Activated CD8-positive, alpha-beta T cell treated with anti-CD3 and anti-CD28 coated beads, Interleukin-2, amount 10 ng/mL, durations not matched to agents 7 days and 5 days (primary cell): ENCODE measurements at places on chromosomes 16 and 17. TPM values are rescaled to one million over a fixed set of nuclear protein-coding genes. Genes with fewer than 3 reads are reported as not detected.

DNA sequence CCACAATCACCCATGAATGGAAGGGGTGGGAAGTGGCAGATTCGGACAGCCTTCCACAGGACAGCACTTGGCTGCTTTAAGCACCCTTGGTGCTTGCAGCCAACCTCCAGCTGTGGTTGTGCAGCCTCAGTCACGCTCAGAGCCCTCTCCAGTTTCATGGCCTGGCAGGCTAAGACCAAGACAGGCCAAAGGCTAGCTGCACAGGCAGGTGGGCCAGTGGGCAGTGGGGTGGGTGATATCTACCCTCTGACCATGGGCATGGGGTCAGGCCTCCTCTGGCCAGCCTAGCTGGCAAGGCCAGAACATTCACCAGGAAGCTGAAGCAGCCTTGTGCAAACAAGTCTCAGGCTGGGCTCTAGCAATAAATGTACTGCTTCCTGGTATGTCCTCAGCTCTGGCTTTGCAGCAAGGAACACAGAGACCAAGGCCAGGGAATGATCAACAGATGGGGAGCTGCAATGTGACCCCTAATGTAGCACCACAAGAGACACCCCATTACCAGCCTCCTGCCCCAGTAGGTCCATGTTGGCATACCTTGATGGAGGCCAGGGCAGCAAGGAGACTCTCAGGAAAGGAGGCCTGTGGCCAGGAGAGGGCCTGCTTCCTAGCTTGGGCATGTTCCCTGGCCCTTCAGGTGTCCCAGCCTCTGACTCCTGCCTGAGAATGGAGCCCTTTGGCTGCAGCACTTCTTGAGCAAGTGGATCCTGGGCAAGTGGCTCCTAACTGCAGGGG is 20.9 kb downstream of the HSD11B2 start:
- no peak for DNase-seq

DNA sequence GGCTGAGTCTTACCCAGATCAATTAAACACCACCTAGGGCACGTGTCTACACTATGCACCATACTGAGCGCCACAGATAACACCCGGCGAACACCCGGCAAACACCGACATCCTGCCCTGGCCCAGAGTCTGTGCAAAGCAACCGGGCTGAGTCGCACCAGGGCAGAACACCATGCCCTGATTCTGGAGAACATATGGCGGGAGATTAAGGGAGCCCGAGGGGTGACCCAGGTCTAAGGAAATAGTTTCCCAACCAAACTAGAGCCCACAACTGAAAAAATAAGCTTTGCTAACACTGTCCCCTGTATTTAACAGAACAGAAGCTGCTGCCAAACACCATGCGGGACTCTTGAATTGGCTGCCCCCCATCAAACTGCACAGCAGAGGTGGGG is 22.1 kb downstream of the MYO18A start:
- DNase-seq: no peak

GRCh38 chr16:56424791-56425438 is 430 bp downstream of the AMFR start:
- peak; percentile 32 for DNase-seq

- peak; percentile 89 for DNase-seq
Observed at GRCh38 chr16:67013823-67014633, 14.9 kb upstream of the CBFB start.

DNA sequence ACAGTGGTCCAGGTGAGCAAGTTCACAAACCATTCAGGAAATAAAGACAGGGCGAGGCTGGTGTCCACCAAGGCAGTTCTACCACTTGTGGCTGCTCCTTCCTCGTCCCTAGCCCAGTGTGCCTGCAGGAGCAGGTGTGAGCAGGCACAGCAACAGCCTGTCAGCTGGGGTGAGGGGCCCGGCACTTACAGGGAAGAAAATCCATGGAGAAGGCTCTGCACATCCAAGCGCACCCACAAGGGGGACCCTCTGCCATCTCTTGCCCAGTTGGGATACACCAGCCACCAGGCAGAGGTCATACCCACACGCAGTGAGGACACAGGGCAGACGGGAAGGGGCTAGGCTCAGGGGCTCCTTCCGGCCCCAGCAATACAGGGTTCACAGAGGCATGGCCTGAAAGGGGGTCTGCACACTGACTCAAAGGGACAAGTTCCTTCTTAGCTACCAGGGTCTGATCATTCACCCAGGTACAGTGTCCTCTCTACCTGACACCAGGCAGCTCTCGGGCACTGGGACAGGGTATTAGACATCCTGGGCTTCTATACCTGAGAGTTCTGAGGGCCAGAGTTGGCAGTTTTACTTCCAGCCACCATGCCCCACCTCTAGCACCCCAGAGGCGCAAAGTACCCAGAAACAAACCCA is 27.0 kb downstream of the CDIP1 start:
- no peak for DNase-seq

Gene CLEC18B
- 0.76 TPM for total RNA-seq

Gene CETP
- not detected for total RNA-seq

GRCh38 chr16:85386467-85387170 is 226.5 kb upstream of the GSE1 start:
- DNase-seq: no peak

DNA sequence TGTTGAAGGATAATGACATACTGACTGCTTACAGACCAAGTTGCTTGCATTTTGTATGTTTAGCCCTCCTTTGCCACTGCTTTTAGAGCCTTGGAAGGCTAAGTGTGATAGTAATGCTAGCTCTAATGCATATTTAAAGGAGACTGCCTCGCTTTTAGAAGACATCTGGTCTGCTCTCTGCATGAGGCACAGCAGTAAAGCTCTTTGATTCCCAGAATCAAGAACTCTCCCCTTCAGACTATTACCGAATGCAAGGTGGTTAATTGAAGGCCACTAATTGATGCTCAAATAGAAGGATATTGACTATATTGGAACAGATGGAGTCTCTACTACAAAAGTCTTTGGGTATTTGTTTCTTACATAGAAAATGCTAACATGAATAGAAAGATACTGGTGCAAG is 19.1 kb downstream of the CAPNS2 start:
- DNase-seq: no peak

DNA sequence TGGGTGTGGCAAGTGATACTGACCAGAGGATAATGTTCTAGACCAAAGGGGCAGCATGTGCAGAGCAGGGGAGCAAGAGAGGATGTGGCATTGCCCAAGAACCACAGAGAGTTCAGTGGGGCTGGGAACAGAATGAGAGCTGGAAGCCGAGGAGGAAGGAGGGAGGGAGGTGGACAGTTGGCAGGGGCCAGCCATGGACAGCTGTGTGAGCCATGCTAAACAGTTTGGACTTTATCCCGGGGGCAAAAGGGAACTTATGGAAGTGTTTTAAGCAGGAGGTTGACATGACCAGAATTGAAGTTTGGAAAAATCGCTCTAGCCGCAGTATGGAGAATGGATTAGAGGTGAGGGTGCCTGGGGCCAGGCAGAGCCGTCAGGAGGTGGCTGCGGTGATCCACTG is 29.4 kb upstream of the TMEM132E start:
- DNase-seq: no peak

DNA sequence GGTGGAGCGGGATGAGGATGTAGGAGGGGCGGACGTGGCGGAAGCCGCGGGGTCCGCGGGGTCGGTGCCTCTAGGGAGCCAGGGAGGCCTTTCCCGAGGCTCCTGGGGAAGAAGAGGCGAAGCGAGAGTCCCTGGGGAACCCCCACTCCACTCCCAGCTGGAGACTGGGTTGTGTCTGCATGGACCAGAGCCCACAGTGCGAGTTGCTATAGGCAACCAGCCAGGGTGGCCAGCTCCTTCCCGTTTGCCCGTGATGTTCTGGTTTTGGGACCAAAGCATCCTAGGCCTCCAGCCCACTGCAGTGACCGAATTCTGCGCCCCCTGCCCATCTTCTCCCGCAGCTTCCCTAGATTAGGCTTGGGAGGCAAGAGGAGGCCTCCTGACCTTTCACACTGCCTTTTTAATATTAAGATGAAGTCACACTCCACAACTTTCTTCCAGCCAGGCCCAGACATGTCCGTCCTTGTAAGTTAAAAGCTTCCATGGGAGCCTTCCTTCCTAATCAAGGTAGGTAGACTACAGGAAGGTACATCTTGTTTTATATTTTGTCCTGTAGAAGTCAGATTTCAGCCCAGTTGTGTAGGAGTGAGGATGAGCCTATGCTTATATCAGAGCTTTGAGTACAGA is 469 bp downstream of the AMZ2 start:
- DNase-seq: no peak

DNA sequence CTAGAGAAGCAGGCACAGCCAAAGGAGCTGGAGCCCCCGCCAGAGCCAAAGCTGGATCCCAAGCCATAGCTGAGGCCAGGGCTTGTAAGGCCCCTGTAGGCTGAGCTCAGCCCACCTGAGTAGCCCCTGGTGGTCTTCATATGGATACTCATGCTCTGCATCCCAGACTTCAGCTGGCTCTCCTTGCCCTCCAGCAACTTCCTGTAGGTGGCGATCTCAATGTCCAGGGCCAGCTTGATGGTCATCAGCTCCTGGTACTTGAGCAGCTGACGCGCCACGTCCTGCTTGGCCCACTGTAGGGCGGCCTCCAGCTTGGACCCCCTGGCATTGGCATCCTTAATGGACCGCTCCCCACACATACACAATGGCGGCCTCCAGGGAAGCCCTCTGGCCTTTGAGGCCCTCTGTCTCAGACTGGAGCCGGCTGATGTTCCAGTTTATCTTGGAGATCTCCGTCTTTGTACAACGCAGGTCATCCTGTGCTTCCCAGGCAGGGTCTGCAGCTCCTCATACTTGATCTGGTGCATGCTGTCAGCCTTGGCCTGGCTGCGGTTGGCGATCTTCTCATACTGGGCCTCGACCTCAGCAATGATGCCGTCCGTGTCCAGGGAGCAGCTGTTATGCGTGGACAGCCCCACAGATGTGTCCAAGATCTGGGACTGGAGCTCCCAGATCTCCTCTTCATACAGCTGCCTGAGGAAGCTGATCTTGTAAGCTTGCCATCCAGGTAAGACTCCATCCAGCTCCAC is 28.9 kb downstream of the IKZF3 start:
- DNase-seq: no peak

GRCh38 chr16:49832177-49832576 is 23.7 kb downstream of the ZNF423 start:
- no peak for DNase-seq

DNA sequence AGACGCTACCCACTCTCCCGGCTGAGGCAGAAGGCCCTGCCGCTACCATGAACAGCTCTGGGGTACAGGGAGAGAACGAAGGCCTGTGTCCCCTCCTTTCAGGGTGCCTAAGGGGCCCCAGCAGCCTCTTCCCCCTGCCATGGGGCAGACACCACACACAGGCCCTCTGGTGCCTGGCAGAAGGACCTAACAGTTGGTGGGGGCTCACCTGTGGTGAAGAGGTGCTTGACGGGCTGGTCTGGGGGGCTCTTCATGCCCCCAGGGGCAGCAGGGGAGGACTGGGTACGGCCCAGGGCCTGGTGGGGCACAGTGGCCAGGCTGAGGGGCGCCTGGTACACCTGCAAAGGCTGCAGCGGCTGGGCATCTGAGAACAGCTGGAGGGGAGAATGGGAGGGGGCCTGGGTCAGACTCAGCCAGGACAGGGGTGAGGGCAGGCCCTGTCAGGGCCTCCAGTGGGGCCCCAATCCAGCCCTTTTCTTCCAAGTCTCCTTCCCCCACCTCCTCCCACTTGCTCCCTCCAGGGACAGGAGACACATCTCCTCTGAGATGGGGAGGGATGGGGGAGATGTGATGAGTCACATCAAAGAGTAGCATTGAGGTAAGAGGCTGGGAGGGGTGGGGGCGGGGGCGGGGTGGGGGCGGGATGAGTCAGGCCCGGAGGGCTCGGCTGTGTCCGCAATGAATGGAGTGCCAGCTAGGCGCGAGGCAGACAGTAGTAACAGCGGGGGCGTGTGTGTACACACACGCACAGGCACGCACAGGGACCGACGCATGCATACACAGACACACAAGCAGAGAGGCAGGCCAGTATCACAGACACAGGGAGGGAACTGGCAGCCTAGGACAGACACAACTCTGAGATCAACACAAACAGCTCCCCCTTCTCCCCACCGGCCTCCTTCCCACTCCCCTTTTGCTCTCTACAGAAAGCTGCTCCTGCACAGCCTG is 16.1 kb downstream of the G6PC3 start:
- DNase-seq: peak; percentile 29

Gene KCNJ16
- total RNA-seq: not detected

DNA sequence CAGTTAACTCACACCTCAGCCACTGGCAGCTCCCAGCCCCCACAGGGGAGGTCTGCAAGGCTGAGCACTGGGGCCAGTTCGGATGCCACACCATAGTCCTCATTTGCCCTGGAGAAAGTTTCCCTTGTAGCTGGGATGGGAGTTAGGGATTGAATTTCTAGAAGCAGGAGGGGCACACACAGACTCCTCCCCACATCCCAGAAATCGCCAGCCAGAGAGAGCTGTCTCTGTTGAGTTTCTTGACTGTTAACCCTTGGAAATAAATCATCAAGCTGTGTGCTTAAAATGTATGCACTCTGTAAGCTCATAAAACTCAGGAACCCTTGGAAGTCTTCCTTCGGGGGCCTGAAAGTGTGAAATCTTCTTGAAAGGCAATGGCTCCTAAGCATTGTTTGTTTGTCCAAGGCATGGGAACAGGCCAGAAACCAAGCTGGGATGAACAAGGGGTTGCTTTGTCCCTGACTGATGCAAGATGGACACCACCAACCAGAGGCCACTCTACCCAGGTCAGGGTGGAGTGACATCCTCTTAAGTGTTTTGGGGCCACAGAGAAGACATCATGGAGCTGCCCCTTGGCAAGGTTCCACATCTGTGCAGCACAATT is 394 bp upstream of the PRM3 start:
- no peak for DNase-seq

- DNase-seq: no peak
Observed at GRCh38 chr17:32813021-32813420, 63.9 kb downstream of the MYO1D start.

Gene NOTUM
- 0.42 TPM for total RNA-seq

DNA sequence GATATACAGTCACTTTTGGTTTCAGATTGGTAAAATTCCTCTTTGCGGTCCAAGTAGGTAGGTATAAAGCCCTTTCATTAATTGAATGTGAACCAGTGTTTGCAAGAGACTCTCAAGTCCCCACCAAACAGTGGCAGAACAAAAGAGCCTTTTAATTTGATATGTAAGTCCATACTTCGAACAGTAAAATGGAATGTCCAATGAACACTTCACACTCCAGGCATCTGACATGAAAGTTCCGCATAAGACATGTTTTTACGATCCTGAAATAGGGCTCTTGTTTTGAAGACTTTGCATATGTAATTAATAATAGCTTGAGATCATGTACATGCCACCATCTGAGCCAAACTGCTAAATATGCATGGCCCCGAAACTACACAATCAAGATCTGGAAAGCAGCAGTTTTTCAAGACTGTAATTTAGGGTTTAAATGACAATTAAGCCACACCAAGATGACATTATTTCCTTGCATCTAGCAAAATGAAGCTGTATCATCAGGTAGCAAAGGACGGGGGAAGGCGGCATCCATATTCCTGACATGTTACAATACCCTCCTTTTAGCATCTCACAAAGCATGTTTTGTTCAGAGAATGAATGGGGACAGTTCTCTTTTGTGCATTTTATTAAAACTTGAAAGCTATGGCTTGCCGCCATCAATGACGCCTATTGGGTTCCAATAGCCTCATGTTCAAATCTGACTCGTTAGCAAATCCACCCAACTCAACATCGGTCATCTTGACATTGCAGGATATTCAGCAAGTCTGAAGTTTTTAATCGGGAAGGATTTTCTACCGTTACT is 39.4 kb downstream of the LITAF start:
- DNase-seq: no peak

- peak; percentile 70 for DNase-seq
Observed at GRCh38 chr17:8994319-8994718, 27.0 kb upstream of the NTN1 start.
